ENCODE measurements at places on chromosomes 1 and 21.

DNA sequence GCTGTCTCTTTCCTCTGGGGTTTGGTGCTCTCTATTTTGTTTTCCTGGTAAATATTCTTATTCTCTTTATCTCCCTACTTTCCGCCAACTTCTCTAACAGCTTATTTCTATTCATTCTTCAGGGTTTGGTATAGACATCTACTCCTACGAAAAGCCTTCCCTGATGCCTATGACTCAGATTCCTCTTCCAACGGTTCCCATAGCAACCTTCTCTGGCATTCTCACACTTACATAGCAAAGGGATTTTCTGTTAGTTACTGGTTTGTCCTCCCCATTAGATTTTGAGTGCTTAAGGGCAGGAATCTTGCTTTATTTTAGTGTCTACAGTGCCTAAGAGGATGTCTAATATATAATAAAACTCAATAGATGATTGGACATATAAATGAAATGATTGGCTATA is 407.6 kb upstream of the DEPDC1 start:
- no peak for DNase-seq

GRCh38 chr1:109620401-109620791 is 759 bp downstream of the AMPD2 start:
- no peak for DNase-seq

GRCh38 chr1:149845416-149845815 is 54.0 kb upstream of the BOLA1 start:
- no peak for DNase-seq

DNA sequence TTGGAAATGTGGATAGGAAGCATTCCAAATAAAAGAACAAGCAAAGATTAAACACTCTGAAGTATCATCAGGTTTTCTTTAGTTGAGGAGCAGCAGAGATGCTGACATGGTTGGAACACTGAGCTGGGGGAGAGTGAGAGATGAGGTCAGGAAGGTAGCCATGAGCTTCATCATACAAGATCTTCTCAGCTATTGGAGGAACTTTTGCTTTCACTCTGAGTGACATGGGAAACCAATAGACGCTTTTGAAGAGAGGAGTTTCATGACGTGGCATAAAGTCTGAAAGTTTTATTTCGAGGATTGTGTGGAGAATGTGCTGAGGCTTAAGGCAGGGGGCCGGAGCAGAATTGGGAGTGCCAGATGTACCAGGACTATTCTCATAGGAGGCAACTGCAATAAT is 616.2 kb upstream of the CAMK1G start:
- DNase-seq = no peak

DNA sequence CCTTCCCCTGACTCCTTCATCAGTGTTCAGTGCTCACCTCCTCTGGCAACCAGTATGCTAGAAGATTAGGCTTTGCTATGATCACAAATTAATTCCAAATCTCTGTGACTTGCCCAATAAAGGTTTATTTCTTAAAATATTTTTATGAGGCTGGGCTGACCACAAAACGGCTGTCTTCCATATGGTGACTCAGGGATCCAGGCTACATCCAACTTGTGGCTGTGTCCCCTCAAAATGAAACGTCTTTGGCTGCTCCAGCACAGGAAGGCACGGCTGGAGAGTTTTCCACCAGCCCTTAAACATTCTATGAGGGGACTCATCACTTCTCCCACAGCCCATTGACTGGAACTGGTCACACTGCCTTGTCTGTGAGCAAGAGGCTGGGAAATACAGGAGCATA is 131.5 kb downstream of the HUNK start:
- DNase-seq = no peak

DNA sequence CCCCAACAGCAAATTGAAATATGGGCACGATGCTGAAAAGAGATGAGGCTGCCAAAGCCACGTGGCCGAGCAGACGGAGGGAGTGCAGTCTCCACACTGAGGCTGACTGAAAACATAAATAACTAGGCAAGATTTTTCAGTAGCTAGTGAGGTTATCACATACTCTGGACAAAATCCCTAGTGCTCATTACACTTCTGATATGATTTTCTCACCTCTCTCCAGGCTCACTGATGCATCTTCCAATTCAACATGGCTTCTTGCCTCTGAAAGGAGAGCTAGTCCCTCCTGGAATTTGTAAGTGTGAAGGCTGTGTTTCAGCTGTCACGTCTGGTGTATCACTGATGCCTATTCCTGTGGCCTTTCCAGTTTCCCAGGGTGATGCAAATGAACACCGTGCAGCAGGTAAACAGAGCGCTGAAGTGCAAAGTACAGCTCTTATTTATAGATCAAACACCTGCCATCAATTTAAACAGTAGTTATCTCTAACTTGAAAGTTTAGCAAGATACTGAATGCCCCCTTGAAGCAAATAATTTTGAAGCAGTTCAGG is 656.1 kb downstream of the KIF26B start:
- no peak for DNase-seq

GRCh38 chr1:183568176-183569021 is 21.9 kb downstream of the NCF2 start:
- DNase-seq = no peak

DNA sequence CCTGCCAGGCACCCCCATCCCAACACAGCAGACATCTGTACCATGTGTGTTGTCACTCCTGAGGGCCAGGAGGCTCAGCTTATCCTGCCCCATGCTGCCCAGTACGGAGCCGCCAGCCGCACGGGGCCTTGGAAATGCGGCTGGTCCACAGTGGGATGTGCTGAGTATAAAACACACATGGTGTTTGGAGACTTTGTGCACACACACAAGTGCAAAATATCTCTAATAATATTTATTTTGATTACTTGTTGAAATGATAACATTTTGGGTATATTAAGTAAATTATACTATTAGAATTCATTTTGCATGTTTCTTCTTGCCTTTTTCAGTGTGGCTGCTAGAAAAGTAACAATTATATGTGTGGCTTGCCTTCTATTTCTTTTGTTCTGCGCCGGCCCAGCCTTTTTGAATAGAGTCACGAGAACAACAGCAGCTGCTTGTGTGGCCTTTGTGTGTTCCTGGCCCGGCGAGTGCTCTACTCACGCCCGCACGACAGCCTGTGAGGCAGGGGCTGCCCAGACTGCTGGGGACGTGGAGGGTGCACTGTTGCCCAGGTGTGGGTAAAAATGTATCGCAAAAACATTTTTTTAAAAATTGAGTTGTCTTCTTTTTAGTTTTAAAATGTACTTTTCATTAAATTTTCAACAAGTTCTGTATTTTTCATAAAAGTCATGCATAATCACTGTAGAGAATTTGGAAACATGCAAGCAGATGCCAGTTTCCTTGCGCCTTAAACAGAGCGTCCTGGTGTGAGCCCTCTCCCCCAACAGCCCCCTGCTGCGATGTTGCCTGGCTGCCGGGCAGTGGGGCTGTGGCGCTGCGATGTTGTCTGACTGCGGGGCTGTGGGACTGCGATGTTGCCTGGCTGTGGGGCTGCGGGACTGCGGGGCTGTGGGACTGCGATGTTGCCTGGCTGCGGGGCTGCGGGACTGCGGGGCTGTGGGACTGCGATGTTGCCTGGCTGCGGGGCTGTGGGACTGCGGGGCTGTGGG is 35.5 kb downstream of the COQ8A start:
- DNase-seq = no peak

DNA sequence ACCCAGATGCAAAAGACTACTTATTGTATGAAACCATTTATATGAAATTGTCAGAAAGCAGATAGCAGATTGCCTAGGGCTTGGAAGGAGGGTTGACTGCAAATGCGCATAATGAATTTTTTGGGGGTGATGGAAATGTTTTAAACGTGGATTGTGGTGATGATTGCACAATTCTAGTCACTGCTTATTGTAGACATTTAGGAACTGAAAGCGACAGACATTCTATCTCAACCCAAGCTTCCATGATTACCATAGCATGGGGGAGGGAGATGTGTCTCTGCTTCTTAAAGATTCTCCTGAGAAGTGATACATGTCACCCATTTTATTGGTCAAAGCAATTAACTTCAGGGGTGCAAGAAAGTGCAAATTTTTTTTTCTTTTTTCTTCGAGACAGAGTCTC is 2.8 kb upstream of the MTF2 start:
- no peak for DNase-seq

DNA sequence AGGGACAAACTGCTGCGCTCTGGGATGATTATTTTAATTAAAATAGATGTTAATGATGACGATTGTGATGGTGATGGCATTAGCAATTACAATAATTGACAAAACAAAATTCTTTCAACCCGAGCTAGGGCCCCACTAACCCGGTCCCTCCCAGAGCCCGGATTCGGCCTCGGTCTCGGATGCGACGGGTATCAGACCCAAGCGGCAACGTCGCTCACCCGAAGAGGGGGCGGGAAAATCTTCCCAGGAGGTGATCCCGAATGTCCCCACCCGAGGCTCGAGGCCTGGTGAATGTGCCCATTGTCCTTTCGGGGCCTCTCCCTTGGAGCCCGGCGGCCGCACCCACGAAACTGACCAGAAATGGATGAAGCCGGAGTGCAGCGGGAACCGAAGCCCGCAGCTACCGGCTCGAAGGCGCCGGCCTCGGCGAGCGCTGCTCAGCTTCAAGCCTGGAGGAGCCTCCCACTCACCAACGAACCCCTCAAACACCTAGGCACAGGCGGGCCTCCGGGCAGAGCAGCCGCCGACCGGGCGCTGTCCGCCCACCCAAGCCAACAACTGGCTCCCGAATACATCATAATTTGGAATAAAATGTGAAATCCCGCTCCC is 1.2 kb downstream of the TAL1 start:
- DNase-seq = no peak

DNA sequence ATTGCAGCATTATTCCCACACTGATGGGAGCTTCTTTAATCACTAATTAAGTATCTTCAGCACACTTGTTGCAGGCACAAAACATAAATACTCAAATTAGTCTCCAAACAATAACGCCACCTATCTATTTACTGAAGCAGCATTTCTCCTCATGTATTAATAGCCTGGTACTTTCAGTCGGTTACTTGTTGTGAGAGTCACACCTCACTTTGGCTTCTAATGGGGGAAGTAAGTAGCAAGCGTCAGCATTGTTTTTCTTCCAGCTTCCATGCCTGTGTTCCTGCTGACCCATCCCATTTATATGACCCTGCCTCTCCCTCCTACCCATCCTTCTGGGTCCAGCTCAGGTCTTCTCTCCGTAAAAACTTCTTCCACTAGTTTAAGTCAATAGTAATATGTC is 31.9 kb upstream of the DENND1B start:
- DNase-seq = no peak

GRCh38 chr1:235516862-235517446 is 12.7 kb upstream of the B3GALNT2 start:
- DNase-seq = no peak

DNA sequence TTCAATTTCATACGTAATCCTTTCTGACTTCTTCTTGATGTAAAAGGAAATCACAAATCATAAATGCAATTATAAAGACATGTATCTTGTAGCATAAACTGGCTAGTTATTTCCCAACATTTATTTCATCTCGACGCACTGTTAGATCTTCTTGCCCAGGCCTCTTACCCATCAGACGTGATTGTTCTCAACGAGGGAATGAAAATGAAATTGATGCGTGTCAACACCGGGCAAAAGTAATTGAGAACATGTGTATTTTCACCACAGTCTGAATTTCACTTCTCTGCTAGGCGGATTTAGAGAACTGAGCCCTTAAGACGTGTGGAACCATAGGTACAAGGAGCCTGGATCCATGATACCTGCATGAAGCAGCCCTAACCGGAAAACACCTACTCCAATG is 519.7 kb downstream of the KCNT2 start:
- no peak for DNase-seq

GRCh38 chr1:156961709-156962108 is 41.3 kb downstream of the LRRC71 start:
- DNase-seq = no peak

DNA sequence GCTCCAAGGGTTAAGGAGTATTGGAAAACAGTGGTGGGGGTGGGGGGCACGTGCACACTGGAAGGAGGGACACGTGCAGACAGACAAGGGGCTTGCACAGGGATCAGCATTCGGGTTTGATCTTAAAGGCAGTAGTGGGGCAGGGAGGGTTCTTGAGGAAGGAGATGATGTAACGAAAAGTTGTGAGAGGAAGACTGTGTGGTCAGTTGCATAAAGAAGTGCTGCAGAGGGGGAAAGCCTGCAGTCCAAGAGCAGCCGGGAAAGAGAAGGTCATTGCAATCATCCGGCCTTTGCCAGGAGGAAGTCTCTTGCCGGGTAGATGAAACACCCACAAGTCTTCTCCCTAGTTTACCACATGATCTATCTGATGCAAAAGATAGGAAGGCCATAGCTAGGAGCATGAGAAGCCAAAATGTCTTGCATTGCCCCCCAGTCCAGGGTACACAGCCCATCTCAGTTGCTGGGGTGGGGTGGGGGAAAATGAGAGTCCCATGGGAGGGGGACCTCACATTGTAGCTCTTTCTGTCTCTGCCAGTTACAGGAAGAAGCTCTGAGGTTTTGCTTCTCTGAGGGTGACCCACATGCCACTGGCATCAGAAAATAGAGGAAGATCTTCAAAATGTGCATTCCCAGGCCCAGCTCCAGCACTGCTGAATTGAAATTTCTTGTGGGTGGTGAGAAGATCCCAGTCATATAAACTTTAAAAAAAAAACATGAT is 202.5 kb upstream of the RAB4A start:
- DNase-seq = no peak
